NCI-H2227 treated with DMSO at 0.1 percent for 48 hours (cell line): ENCODE measurements at places on chromosomes 12 and 14.
A peak's percentile ranks its signal among the peaks of the same experiment; 100 is the strongest.

DNA sequence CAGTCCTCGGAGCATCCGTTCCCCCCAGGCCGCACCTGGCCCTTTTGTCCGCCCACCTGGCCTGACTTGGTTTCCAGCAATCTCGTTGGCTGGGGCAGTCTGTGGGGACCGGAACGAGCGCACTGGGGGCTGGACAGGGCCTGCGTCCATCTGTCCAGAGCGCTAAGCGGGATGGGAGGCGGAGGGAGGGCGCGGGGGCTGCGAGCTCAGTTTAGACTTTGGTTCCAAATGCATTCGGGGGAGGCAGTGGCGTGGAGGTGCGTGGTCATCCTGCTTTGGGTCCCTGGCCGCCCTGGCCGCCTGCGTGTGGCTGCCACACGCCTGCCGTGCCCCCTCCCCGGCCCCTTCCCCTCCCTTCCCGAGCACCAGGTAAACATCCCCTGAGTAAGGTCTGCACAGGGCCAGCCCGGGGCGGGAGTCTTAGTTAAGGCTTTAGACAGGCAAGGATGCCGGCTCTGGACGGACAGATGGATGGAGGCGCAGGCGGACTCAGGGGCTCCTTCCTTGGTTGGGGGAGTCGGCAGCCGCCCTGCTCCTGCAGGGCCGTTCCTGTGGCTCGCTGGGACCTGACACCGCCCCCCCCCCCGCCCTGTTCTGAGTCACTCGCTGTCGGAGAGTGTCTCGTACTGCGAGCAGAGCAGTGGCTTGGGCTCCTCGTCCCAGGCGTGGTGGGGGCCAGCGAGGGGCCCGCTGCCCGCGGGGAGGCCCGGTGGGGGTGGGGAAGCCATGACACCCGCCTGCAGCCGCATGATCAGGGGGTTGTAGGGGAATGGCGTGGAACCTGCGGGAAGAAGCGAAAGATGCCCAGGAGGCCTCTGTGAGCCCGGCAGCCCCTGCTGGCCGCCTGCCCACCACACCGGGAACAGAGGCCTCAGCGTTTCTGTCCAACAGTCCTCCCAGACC is 30.2 kb downstream of the RFLNA start:
- DNase-seq: no peak

GRCh38 chr12:40208707-40209446 is 15.9 kb upstream of the LRRK2 start:
- no peak for DNase-seq

- peak; percentile 53 for DNase-seq
Observed at GRCh38 chr14:34981743-34982420, 910 bp upstream of the SRP54 start.

DNA sequence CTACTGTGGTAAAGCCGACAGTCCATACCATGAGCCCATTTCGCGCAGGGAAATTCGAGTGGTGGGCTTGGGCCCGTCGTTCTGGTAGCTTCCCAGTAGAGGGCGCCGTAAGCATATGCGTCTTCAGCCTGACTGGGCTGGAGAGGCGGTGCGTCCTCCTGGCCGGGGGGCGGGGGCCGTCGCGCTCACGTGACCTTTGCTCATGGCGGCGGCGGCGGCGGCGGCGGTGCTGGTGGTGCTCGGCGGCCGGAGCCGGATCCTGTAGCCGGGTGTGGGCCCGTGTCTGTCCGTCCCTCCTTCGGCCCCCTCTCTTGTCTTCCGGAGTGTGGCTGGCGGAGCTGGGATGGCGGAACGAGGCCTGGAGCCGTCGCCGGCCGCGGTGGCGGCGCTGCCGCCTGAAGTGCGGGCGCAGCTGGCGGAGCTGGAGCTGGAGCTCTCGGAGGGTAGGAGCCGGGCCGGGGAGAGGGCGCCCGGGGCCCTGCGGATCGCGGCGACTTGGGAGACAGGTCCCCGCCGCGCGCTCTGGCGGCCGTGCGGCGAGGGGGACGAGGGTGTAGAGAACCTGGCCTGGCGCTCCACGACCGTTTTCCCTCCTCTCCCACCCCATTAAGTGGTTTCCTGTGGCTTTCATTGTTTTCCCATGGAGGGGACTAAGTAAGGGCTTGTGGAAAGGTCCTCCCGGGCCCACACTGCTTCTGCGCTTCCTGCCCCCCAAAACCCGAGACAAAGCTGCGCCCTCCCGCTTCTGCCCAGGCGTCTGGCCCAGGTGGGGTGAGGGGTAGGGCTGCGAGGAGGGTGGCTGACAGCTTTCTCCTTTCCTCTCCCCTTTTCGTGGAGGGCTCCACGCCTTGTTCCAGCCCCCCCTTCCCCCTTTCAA is at the start of gene DIP2B:
DIP2B (plus strand) TSS at position 188 of the 877 bp plus-strand sequence; CDS start at position 344, 156 bp downstream.
- peak; percentile 84 for DNase-seq

GRCh38 chr14:71214241-71214640 is 307.0 kb downstream of the PCNX1 start:
- DNase-seq: no peak

DNA sequence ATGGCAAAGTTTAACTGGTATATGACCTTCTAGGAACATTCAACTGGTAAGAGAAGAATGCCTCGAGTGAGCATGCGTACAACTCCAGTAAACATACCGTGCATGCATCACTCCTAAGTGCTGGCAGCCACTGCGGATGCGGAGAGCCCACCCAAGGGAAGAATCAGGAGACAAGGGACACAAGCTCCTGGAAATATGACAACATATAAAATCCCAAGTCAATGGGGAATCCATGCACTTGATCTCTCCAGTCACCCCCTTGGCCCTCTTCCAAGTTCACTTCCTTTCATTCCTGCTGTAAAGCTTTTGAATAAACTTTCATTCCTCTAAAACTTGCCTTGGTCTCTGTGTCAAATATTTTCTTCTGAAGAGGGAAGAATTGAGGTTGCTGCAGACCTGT is 168.7 kb upstream of the TMCC3 start:
- DNase-seq: no peak

GRCh38 chr12:9701380-9702154 is 31.3 kb downstream of the CLECL1 start:
- no peak for DNase-seq

GRCh38 chr14:85234156-85235025 is 295.6 kb upstream of the FLRT2 start:
- DNase-seq: no peak

- no peak for DNase-seq
Observed at GRCh38 chr14:51457843-51458562, 193.7 kb upstream of the FRMD6 start.

DNA sequence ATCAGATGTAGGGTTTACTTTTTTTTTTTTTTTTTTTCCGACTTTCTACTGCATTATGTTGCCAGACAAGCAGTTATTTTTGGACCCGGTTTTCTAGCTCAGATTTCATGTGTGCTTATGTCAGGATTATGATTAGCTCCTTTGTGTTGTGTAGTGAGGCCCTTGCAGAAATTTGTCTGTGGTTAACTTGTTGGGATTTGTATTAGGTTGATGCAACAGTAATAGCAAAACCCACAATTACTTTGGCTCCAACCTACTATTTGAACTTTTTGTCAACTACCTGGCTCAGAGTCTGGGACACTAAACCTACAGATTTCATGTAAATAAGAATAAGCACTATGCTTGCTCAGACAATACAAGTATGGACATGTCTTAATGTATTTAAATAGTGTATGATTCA is 44.1 kb upstream of the KCNJ8 start:
- no peak for DNase-seq

DNA sequence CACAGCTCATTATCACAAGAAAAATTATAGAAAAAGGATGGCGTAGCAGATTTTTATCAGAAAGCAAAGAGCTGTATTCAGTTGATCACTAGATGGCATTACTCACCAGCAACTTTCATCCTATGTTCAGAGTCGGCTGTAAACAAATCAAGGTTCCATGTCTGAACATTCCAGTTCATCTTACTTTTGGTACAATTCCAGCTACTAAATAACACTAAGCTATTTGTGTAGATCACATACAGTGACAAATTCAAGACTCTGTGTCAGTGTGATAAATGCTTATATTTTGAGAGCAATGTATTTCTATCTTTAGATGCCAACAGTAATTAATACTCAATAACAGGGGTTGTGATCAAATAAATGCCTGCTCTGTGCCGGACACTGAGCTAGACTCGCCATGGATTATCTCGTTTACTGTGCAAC is 30.1 kb downstream of the NRDE2 start:
- peak; percentile 76 for DNase-seq

DNA sequence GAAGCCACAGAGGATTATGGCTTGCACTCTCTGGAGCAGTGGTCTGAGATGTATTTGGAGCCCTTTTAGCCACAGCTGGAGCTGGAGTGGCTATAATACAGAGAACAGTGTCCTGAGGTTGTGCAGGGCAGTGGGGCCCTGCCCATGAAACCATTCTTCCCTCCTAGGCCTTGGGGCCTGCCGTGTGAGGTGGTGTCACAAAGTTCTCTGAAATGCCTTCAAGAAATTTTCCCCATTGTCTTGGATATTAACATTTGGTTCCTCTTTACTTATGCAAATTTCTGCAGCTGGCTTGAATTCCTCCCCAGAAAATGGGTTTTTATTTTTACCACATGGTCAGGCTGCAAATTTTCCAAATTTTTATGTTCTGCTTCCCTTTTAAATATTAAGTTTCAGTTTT is 79.3 kb downstream of the UNC79 start:
- DNase-seq: no peak
